Myocyte (in vitro differentiated cells): ENCODE measurements at places on chromosomes 11 and 22. TPM values are rescaled to one million over a fixed set of nuclear protein-coding genes. Genes with fewer than 3 reads are reported as not detected.

MRGPRE gene
- not detected in 2 replicates for total RNA-seq

- DNase-seq, result peak; percentile 90
These were observed 38.8 kb downstream of the RPUSD4 start for GRCh38 chr11:126172596-126173038.

DNA sequence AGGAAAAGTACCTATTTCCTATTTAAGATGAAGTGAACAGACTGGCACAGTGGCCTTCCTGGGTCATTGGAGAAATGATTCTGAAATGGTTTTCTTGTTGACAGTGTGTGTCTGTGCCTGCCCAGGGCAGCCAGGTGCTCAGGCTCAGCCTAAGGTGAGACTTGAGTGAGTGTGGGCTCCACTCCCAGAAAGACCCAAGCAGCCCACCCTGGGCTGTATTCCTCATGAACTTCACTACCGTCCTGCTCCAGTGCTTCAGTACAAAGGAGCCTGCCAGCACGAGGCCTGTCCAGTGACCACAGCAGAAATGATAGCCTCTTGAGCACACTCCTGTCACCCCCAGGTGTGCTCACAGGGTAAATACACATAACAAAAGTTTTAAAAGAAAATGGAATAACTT is 49.5 kb downstream of the GAB4 start:
- no peak for DNase-seq

DNA sequence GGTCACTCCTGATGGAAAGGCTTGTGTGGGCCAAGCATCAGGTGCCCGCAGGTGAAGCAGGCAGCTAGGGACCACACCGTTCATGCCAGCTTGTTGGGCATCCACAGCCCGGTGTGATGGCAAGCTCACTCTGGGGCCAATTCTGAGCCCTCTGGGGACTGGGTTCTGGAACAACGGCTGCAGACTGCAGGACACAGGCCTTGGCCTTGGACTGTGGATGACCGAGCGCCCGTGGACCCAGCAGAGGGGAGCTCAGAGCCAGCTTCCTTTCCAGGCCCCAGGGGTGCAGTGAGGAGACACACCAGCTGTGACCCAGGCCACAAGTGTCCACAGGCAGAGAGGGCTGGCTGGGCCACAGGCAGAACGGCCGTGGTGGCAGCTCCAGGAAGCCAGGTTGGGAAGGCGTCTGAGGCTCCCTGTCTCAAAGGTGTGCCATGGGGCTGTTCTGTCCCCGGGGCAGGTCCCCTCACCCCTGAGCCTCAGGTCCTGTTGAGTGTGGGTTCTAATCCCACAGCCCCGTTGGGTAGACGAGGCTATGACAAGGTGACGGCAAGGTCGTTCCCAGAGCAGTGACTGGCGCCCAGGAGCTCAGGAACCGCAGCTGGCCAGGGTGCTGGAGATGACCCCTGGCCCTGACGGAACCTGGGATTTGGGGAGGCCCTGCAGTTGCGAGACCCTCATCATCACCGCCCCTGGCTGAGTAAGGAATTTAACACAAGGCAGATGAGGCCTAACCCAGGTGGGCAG is 1079.4 kb downstream of the BRD1 start:
- DNase-seq, result no peak

GRCh38 chr11:96014217-96014616 is 90.3 kb upstream of the MTMR2 start:
- peak; percentile 65 for DNase-seq

GRCh38 chr22:43479962-43480361 is 68.1 kb downstream of the MPPED1 start:
- no peak for DNase-seq

MS4A7 gene
- not detected in 2 replicates for total RNA-seq

DNA sequence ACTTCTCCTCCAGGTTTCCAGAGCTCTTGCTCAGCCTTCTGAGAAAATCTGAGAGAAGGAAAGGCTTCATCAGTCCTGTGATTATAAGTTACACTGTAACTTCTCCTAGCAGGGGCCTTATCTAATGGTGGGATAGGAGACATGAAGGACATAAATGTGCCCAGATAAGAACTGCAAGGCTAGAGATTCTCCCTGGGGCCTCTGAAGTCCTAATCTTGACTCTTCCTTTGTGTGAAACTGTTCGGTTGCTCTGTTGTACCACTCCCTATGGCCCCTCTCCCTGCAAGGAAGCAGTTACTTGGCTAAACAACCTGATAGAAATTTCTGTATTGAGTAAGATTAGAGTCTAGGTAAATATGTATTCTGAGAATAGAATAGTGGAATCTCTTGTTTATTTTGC is 780.9 kb downstream of the ETS1 start:
- no peak for DNase-seq

DNA sequence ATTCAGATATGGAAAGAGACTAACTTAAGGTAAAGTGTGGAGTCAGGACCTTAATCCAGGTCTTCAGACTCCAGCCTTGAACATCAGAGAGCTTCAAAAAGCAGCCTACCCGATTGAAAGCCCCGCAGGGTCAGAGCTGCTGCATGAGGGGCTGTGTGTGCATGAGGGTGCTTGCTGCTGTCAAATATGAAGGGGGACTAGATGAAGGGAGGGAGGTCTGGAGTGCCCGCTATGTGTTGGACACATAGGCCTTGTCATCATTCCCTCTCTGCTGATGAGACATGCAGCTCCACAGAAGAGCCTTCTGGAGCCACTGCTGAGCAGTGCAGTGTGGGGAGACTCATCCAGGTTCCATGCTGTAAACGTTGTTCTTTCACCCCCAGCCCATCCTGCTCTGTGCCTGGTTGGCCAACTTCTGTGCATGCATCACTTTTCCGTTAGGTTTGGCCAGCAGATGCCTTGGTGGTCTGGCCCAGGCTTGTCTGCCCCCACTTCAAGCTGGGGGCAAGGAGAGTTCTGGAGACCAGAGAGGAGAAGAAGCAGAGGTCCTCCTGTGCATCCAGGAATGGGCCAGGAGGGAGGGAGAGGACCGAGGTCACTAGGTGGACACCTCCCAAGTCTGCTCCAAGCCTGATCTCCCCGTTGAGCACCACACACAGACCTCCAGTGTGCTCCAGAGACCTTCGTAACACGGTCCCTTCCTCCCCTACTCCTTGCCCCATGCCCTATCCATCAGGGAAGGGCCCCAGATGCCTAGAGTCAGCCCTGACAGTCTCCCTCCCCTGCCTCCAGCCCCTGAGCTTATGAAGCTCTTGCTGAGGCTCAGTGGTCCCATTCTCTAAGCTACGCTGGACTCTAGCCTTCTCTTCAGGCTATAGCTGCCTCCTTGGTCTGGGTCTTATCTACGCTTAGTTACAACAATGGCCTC is 32.0 kb downstream of the LRRC32 start:
- no peak for DNase-seq

DNA sequence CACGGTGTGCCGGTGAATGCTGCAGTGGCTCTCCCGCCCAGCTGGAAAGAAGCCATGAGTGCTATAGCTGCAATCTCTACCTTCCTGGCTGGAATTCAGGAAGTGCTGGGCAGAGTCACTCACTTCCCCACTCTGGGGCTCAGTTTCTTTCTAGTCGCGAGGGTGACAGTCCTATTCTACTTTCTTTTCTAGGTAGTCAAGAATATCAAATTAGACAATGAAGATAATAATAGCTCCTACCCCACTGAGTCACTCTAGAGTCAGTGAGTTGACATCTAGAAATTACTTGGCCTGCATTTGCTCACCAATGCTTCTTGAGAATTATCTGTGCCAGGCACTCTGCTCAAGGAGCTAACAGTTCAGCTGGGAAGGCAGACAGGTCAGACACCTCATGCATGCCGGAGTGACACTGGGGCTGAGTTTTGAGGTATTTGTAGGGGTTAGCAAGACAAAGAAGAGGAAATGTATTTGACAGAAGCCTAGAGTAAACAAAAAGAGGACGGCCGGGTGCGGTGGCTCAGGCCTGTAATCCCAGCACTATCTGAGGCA is 3.2 kb downstream of the CENPM start:
- DNase-seq, result peak; percentile 68

DNA sequence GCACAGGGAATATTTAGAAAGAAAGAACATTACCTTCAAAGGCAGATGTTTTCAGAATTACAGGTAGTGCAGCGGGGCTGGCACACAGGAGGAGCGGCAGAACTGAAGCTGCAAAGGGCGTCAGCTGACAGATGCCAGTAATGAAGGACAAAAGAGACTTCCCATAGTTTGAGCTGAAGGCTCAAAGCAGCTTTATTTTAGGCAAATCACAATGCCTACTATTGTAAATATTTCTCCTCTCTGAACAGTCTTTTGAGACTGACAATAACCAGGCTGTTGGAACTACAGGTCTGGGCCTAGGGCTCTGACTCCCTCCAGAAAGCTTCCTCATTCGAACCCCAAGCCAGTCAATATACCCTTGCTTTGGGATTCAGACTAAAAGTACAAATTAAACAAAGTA is 256.9 kb upstream of the NARS2 start:
- DNase-seq, result no peak

DNA sequence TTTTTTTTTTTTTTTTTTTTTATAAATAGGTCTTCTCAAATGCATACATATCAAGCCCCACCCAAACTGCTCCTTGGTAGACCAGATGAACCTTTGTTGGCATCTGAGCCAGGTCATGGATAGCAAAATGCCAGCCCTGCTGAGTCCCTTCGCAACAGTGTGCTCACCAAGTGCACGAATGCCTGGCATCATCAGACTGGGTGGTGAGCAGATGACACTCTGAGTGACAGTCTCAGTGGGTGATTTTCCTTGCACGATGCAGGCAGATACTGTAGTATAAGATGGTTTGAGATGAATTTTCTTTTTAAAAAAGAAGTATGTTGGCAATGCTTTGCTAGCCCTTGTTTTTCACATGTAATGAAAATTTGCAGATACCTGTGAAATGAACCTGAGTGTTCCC is 74.0 kb downstream of the RCN1 start:
- no peak for DNase-seq
